ENCODE measurements at places on chromosomes 7 and 10. TPM values are rescaled to one million over a fixed set of nuclear protein-coding genes. Genes with fewer than 3 reads are reported as not detected.
A peak's percentile ranks its signal among the peaks of the same experiment; 100 is the strongest.

The GPR15LG gene
- not detected for polyA plus RNA-seq

DNA sequence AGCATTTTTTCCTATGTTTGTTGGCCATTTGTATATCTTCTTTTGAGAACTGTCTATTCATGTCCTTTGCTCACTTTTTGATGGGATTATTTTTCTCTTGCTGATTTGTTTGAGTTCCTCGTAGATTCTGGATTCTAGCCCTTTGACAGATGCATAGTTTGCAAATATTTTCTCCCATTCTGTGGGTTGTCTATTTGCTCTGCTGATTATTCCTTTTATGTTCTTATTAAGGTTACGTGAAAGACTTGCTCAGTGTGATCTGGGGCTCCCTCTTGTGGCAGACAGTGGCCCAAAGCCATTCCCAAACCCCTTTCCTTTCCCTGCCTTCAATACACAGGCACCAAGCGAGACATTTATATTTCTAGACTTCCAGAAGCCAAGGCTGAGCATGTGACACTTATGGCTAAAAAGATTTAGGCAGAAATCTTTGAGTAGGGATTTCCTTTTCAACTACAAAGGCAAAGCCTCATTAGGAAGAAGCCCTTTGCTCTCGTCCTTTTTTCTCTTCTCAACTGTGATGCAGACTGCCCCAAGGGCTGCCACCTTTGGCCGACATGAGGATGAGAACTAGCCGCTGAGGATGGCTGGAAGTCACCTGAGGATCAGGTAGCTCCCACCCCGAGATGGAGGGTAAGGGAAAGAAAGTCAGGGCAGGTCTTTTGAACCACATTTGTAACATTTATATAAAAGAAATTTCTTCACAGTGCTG, 23.6 kb downstream of the ST8SIA6 start:
- DNase-seq, result peak; percentile 61

DNA sequence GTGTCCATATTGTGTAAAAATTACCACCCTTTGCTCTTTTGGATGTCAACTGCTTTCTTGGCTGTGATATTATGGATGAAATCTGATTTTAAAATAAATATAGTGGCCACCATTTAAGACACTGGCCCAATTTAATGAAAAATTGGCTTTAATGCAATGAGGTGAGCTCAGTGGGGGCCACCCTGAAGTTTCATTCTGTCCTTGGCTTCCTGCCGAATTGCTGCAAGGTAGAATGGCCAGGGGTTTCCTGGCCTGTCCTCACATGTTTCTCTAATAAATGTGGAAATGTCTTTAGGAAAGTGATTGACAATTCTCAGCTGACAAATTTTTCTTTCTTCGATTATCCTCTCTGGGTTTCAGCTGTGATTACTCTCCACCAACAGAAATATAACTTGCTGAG, 36.0 kb downstream of the DYNC1I1 start:
- DNase-seq, result no peak

The LIPK gene
- polyA plus RNA-seq, result not detected

DNA sequence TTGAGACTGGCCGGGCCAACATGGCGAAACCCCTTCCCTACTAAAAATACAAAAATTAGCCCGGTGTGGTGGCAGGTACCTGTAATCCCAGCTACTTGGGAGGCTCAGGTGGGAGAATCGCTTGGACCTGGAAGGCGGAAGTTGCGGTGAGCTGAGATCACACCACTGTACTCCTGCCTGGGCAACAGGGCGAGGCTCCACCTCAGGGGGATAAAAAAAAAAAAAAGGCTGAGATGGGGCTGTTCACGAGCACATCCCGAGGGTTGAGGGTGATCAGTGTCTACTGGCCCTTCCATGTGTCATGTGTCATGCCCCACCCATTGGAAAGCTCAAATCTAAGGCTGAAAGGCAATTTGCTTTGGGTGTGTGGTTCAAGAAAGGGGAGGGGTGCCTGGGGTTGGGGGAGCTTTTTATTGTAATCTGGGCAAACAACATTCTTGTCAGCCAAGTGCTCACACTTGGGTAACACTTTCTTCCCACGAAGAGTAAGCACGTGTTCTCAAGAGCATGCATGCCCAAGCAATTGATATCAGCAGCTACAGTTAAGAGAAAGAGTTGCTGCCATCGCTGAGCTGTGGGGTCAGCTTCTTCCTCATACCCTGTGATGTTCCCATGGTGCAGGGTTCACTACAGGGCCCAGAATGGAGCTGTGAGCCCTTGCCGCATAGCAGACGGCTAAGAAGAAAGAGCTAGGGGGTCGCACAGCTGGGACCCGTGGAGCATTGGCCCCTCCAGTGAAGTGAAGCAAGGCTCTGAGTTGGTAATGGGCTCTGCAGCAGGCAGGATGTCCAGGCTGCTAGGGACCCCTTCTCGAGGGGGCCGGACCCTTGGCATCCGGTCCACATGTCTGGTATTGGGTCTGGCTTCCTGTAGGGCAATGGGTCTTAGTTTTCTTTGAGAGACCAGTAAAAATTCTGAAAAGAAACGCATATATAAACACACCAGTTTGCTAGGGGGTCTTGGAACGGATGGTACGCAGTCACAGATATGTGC, 9.9 kb upstream of the ACSL5 start:
- DNase-seq, result no peak

DNA sequence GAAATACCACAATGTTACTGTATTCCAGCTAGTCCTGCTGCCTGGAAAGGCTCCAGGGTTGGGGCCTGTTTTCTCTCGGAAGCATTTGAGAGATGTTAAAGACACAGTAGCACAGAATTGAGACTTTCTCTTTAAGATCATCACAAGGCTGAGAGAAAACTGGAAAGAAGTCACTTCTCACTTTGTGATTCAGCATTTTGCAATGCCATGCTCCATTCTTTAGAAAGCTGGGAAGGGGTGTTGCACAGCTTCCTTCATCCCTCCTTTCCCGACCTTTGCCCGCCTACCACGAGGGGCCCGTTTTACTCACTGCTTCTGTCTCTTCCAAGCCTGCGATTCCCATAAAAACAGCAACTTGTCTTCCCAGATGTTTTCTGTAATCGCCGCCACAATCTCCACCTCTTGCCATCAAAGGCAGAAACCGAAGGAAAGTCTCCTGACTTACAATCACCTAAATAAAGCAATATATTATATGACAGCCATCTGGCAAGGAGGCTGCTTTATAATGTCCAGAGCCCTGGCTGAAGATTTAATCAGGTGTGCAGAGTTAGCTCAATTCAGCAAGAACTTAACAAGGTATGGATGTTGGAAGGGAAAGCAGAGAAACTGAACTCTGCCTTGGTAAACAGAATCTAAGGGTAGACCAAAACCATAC, 18.9 kb downstream of the NOD1 start:
- peak; percentile 85 for DNase-seq

All from AG04450 (cell line).